SJSA1 (cell line): ENCODE measurements at places on chromosomes 2 and 18. TPM values are rescaled to one million over a fixed set of nuclear protein-coding genes. Genes with fewer than 3 reads are reported as not detected.

- H3K4me1 ChIP-seq, result peaks cover under 1% of the 10 kb centered on the region; the same call in 1 of the 2 replicates
- H3K27ac ChIP-seq, result no peak overlapping the region
- no peak overlapping the region for H3K4me3 ChIP-seq
Measured at GRCh38 chr2:55555977-55556376, 36.5 kb downstream of the CFAP36 start.

Gene SIX3
- not detected in 2 replicates for total RNA-seq

DNA sequence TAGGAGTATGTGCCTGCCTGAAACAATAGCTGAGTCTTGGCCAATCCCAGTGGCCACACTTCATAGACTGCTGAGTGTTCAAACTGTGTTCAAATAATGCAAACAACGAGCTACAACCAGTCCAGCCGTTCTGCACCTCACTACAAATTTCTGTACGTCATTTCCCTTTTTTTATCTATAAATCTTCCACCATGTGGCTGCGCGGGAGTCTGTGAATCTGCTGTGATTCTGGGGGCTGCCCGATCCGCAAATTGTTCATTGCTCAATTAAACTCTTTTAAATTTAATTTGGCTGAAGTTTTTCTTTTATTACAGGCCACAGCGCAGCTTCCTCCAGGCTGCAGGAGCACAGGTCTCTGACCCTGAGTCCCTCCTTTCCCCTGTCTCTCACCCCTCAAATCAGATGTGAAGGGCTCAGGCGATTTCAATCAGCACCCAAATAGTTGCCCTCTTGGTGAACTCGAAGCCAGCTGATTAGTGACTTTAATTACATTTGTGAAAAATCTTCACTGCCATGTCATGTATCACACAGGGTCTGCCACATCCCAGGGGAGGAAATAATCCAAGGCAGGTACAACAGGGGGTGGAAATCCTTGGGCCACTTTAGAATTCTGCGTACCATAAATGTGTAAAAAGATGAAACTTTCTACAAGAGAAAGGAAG, 145.6 kb downstream of the NDUFA10 start:
- DNase-seq, result peak; percentile 5
- no peak overlapping the region for H3K27ac ChIP-seq
- no peaks in the 10 kb centered on the region for H3K4me1 ChIP-seq
- H3K27me3 ChIP-seq, result no peaks in the 10 kb centered on the region

Gene LIMS3
- total RNA-seq, result 0.61 and 11.6 TPM in 2 replicates

DNA sequence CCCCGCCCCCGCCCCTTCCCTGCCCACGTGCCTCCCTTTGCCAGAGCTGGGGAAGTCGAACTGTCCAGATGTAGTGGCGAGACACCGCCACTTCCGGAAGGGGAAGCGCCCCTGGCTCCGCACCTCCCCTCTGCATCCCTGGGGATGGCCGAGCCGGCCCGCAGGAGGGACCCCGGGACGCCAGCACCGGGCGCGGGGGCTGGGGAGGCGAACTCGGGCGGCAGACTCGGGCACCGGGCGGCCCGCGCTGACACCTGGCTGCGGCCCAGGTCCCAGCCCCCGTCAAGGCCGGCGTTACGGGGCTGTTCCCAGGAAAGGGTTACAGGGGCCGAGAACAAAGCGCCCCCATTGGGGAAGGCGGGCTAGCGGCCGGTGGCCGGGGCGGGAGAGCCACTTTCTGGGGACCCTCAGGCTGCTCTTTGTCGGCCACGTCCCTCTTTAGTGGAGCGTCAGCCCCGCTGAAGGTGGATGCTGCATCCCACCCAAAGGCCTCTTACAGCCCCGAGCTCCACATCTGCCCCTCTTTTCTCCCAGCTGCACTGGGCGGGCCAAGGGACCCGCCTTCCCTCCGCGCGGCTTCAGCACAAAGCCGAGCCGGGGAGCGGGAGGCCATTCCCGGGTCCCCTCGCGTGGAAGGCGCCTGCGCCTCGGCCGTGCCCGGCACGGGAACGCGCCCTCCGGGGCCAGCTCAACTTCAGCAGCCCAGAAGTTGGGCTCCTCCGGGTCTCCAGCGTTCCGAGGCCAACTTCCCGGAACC, 1.3 kb downstream of the SDC1 start:
- peaks cover 58% of the 10 kb centered on the region for H3K4me1 ChIP-seq
- DNase-seq, result peak; percentile 71
- H3K27ac ChIP-seq, result peak overlapping the region; percentile 48
- H3K27me3 ChIP-seq, result no peaks in the 10 kb centered on the region
